ENCODE measurements at places on chromosomes 5 and 9. TPM values are rescaled to one million over a fixed set of nuclear protein-coding genes. Genes with fewer than 3 reads are reported as not detected.

- DNase-seq = no peak
Observed at GRCh38 chr5:1523480-1523792, 324 bp downstream of the LPCAT1 start.

The BAAT gene
- polyA plus RNA-seq = 0.08 TPM

- DNase-seq = no peak
Observed at GRCh38 chr5:40976041-40976440, 66.7 kb downstream of the C7 start.

The PCDHGC3 gene
- polyA plus RNA-seq = not detected

The ZNF879 gene
- 3.2 TPM for polyA plus RNA-seq

- DNase-seq = no peak
Observed at GRCh38 chr9:72155301-72155700, 6.1 kb downstream of the GDA start.

GRCh38 chr9:91954841-91955471, 4.9 kb upstream of the ROR2 start:
- no peak for DNase-seq

GRCh38 chr9:133160742-133161546, 2.8 kb downstream of the GBGT1 start:
- DNase-seq = peak; percentile 32

- no peak for DNase-seq
Observed at GRCh38 chr5:95448789-95449188, 57.6 kb downstream of the FAM81B start.

The GHR gene
- polyA plus RNA-seq = not detected

- DNase-seq = no peak
Observed at GRCh38 chr5:143398451-143399237, 4.8 kb downstream of the NR3C1 start.

The NRARP gene
- not detected for polyA plus RNA-seq

DNA sequence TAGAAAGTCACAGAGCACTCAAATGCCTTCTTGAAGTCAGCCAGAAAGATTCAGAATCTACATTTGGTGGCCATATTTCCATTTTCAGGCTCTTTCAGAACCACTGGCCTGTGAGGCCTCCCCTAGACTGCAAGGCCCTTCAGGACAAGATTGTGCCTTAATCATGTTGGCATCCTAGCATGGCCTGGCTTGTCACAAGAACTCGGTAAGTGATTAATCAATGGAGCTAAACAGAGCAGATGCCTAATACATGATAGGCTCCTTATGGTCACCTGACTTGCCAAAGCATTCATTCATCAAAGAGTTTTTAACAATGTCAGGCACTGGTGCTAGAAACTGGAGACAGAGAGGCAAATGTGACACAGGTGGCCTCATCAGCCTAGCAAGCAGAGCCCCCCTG, 70.3 kb downstream of the PGM5 start:
- DNase-seq = no peak

Measured in CD4-positive, alpha-beta memory T cell (primary cell).